MV-4-11 (cell line): ENCODE measurements at places on chromosomes 2 and 18.
A peak's percentile ranks its signal among the peaks of the same experiment; 100 is the strongest.

DNA sequence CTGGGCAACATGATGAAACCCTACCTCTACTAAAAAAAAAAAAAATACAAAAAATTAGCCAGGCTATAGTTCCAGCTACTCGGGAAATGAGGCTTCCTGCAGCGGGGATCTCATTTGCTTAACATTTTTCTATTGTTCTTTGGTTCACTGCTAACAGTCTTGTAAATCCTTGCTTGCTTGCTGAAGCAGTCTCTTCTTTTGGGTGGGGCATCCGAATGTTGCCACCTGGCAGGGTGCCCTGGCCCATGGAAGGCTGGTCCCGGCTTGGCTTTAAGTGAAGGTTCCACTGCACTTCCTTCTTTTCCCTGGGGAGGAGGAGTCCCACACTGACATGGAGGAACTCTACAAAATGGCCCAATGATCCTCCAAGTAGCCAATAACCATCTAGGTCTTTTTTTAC, 6.0 kb upstream of the ANKRD29 start:
- DNase-seq: no peak

DNA sequence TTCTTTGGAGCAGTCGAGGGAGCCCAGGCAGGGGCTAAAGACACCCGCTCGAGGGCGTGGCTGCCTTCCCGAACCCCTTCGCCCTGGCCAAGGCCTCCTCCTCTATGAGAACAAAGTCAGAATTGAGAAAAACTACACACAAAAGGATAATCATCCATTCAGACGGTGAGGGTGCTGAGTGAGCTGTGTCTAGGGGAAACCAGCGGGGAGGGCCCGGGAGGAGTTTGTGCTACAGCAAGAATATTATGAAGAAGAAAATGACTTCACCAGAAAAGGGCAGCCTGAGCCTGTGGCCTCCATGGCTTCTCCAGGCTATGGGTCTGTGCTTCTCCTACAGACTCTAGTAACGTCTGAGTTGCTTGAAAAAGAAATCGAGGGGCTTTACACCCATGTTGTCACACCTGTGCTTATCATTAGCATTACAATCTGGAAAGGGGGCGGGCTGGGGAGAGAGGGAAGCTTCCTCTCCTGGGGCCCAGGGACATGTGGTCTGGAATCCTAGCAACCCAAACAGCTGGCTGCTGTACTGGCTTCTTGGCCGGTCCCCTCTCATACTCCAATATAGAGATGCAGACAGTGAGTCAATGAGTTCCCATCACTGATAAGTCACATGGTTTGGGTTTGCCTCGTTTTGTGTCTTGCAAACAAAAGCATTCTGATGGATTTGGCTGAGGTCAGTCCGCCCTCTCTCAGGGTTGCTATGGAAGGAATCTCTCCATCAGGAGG, 52.0 kb upstream of the ARL4C start:
- DNase-seq: no peak

- no peak for DNase-seq
Measured at GRCh38 chr2:48845684-48846083, 90.2 kb upstream of the LHCGR start.

- DNase-seq: no peak
Measured at GRCh38 chr2:88658881-88659537, 31.7 kb upstream of the EIF2AK3 start.

DNA sequence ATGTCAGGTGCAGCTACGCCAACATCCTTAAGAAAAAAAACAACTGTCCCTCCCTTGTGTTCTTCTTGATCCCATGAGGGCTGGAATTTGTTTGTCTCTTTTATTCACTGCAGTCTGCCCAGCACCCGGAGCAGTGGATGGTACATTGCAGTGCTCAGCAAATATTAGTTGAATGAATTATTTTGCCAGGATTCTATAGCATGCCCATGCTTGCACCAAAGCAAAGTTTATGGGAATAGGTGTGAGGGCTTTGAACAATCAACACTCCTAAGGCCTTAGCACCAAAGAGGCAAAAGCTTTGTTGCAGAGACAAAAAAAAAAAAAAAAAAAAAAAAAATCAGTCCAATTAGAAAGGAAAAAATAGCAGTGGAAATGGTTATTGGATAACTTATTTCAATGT, 28.7 kb upstream of the DCC start:
- DNase-seq: no peak

GRCh38 chr2:24123922-24124580, 782 bp downstream of the FAM228B start:
- DNase-seq: no peak

- DNase-seq: no peak
Measured at GRCh38 chr2:170766693-170767092, 3.5 kb upstream of the ERICH2 start.

- DNase-seq: no peak
Measured at GRCh38 chr2:24852431-24853020, 59.3 kb downstream of the CENPO start.

DNA sequence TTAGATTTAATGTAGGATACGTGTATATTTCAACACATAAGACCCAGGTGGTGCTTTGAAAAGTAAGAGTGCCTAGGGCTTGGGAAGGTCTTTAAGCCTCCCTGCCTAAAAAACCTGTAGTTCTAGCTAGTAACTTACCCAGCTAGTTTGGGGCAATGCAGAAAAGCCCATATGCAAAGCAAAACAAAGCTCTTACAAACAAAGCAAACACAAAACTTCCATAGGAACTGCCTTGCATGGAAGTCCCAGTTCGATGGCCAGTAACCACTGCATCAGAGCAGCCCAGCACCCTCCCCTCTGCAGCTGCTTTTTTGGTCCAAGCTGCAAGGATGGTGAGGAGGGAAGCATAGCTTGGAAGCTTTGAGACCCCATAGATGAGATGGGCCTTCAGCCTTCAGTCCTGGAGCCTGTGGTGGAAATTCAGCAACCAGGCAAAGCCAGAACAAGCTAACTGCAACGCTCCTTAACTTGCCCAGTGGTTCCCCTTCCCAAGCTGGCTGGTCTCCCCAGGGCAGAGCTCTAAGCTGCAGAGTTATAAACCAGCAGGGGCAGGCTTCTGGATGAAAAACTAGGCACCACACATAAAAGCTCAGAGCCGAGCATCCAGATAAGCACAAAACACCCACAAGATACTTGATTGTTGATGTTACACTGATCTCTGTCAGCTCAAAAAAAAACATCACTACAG, 16.2 kb downstream of the C2orf76 start:
- peak; percentile 26 for DNase-seq

GRCh38 chr2:18312818-18313217, 247.6 kb downstream of the RDH14 start:
- no peak for DNase-seq

- no peak for DNase-seq
Measured at GRCh38 chr2:30608643-30609042, 161.6 kb downstream of the LCLAT1 start.

GRCh38 chr2:19733951-19734425, 167.8 kb downstream of the TTC32 start:
- no peak for DNase-seq

DNA sequence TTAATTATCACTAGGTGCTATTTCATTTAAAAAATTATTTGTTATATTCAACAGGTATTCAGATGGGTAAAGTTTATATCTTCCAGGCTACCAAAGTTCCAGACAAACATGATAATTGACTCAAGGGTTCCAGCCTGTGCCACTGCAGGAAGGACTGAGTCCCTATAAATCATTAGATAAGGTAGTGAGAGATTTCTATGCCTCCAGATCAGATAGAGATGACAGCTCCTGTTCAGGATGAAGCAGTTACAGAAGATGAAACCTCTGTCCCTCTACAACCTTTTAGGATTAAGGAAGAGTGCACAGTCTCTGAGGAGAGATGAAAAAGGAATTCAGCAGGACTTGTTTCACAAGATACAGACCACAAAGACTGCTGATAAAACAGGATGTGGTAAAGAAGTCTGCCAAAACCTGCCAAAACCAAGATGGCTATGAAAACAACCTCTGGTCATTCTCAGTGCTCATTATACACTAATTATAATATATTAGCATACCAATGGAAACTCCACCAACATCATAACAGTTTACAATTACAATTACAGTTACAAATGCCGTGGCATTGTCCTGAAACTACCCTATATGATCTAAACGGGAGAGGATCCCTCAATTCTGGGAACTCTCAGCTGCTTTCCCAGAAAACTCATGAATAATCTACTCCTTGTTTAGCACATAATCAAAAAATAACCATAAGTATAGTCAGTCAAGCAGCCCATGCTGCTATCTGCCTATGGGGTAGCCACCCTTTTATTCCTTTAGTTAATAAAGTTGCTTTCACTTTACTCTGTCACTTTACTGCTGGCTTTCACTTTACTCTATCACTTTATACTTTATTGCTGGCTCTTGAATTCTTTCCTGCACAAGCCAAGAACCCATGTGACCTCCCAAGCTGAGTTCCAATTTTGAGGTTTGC, 288.5 kb downstream of the PDE11A start:
- DNase-seq: peak; percentile 90

DNA sequence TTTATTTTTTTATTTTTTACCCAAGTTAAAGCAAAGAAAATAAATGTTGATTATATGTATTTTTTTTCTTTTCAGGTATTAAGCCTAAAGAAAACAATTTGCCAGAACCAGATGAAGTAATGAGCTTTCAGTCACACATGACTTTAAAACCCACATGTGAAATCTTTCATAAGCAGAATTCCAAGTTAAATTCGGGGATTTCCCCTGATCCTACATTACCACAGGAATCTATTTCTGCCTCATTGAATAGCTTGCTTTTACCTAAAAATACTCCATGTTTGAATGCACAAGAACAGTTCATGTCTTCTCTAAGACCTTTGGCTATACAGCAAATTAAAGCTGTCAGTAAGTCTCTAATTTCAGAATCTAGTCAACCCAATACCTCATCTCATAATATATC, 26.6 kb downstream of the GEN1 start:
- no peak for DNase-seq

GRCh38 chr2:131584380-131584779, 56.7 kb downstream of the CCDC74A start:
- DNase-seq: peak; percentile 19

DNA sequence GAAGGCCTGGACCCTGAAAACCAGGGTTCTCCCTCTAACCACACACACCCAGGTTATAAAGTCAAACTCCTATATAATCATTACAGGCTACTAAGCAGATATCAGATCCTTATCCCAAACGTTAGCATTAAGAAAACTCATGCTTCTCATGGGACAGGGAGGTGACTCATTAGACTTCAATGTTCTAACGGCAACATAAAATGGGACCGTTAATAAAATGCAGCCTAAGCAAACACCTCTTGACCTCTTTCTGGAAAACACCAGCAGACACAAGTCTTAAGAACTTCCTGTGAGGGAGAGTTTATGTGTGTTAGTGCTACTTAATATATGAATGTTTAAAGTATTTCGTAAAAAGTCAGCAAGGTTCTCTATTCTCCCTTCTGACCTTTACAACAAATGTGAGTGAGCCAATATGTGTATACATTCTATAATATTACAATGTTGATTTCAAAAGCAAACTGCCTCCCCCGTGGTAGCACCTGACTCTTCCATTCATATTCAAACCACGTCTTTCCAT, 31.7 kb downstream of the LPIN2 start:
- no peak for DNase-seq

- DNase-seq: no peak
Measured at GRCh38 chr2:161983866-161984265, 90.1 kb downstream of the DPP4 start.

GRCh38 chr18:49160079-49160930, 209.5 kb upstream of the SMAD7 start:
- DNase-seq: no peak

- no peak for DNase-seq
Measured at GRCh38 chr18:433960-434359, 66.5 kb downstream of the COLEC12 start.
